Hematopoietic multipotent progenitor cell treated with erythropoietin and hydrocortisone succinate and interleukin-3 and kit ligand, for 4 days (in vitro differentiated cells): ENCODE measurements at places on chromosomes 5 and 9.

DNA sequence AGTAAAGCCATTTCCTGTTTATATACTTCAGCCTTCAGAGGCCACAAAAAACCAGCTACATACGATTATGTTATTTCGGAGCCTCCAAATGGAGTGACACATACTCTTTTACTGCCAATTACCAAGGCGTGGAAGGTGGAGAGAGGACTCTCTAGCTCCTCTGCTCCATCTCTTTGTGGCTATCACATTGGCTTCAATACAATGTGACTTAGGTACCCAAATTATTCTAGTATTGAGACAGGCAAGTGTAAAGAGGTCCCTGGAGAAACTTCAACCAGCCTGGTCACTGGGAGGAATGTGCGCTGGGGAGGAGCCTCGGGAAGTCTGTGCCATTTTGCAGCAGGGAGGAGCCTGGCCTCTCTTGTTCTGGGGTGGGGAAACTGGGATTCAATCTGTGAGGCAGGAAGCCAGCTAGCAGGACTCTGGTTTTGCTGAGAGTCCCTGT, 85.8 kb upstream of the TAS2R1 start:
- DNase-seq = no peak

DNA sequence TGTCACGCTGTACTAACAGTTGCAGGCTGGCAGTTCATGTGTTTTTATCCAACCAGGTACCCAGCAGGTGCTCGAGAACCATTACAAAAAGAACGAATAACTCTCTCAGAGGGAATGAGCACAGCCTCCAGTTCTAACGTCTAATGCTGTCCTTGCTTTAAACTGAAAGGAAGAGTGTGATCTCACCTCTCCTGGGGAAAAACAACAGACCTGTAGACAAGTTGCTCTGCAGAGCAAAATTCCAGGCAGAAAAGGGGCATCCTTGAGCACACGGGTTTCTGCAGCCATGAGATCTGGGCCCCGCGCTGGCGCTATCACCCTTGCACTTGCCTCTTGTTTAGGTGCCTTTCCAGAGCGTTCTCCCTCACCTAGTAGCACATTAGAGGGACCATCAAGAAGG, 92.5 kb upstream of the DNAH5 start:
- DNase-seq = no peak

DNA sequence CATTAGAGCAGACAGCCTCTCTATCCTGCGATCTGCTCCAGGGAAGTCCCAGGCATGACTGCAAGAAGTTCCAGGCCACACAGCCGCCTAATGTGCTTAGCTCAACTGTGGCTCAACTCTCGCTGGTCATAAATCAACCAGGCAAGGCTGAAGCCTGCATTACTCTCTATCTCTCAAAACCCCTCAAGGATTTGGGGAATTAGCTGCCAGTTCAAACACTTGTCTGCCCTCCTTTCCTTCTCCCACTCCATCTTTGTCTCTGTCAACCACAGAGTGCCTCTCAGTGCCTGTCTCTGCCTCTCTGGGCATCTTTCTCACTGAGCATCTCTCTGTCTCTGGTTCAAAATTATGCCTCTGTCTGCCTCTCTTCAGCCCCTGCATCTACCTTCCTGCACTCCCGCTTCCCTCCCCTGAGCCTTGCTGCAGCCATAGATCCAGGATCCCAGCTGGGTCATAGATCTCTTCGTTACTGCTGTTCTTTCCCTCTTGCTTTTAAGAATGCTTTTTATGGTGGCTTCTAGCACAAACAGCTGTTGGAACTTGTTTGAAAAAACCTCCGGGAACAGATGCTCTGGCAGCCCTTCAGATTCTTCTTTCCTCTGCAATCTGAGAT, 27.9 kb upstream of the GALNT10 start:
- no peak for DNase-seq

- no peak for DNase-seq
Measured at GRCh38 chr5:150044329-150044681, 42.0 kb downstream of the CSF1R start.

DNA sequence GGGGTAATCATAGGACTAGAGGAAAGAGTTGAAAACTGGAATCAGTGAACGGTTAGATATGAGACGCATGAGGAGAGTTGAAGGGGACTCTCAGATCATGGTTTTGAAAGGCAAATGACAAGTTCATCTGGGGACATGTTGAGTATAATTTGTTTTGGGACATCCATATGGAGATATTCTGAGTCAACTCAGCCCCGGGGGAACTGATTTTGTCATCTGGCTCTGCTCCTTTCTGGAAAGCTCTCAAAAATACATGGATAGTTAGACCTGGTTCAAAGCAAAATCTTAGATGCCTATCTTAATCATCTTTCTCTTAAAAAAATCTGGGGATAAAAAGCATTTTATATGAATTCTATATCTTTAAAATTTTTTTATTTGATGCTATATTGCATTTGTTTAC, 161.2 kb downstream of the SNX18 start:
- no peak for DNase-seq

GRCh38 chr5:136781464-136781863, 416.1 kb upstream of the TRPC7 start:
- no peak for DNase-seq

DNA sequence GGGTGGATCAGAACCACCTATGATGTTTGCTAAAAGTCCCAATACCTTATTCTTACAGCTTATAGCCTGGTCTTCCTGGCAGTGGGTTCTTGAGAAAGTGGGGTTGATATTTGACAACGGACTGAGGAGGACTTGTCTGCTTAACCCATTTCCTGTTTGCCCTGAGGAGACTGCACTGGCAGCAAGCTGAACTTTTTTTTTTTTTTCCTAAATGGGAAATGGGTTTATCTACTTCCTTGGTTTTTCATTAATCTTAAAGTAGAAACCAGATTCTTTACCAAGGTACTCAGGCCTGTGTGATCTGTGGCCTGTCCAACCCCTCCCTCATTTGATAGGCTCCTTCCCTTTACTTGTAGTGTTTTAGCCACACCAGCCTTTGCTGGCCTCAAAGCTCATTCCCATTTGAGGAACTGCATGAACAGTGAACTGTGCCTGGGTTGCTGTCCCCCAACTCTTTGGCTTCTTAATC, 47.1 kb downstream of the C9orf57 start:
- DNase-seq = peak; percentile 25

DNA sequence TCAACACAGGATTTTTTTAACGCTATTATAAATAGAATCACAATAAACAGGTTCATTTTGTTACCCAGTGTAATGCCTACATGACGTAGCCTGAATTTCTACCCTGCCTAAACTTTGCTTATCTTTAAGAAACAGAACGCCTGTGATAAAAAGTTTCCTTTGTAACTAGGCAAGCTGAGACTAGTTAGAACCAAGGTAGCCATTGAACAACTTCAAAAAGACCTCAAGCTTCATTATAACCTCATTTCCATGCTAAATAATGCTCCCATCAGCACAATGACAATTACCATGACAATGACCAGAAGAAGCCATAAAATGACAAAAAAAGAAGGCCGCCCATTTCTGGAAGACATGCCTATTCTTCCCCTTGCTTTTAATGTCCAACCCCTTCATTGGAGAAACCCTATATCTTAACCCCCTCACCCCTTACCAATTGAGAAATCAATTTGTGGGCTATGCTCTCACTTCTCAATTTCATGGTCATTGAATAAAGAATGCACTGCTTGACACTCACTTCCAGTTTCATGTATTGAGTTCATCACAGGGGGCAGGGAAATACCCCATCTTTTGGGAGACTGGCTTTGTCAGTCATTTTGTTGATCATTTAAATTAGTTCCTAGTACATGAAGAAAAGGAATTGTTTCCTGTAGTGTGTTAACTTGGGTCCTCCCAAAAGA, 276.8 kb downstream of the MCTP1 start:
- peak; percentile 59 for DNase-seq

GRCh38 chr5:128498844-128499455, 39.1 kb downstream of the FBN2 start:
- DNase-seq = peak; percentile 64

DNA sequence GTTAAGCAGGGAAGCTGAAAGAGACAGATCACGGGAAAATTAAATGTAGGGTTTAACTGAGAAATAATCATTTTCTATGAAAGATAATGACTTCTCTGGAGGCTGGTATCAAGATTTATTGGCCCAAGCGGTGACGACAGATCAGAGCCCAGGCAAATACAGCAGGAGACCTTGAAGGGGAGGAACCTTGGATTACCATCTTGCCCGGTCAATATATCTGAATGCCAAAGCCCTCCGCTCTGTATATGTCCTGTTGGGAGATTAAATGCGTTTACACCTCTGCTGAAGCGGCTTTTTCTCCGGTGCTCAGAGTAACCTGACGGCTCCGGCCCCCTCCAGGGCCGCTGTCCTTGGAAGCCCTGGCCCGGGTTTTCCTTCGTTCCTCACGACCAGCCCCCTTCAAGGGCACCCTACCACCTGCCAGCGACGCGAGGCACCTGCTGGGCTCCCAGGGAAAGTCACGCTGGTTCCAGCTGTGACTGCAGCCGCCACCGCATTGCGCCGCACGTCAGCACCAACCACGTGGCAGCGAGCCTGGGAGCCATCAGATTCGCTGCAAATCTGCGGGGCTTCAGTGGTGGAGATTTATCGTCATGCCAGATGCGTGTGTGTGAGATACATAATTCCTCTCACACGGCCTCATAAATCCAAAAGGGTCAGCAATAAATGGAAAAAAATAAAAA, 4.4 kb upstream of the QSOX2 start:
- DNase-seq = no peak

GRCh38 chr5:134432677-134433359, 21.1 kb upstream of the CDKN2AIPNL start:
- no peak for DNase-seq

DNA sequence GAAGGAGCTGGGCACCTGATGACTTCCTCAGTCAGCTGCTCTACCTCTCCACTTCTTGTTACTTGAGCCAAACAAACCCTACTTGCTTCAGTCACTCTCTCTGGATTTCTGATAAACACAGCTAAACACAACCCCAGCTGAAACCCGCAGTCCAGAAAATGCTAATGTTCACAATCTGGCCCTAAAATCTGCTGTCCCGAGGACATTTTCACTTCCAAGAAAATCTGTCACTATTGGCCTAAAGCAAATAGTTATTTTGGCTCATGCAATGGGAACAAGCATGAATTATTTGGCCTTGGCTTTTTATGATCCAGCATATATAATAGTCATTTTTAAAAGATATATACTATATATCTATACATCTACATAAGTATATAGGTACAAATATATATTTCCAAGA, 19.1 kb downstream of the FAM81B start:
- no peak for DNase-seq

DNA sequence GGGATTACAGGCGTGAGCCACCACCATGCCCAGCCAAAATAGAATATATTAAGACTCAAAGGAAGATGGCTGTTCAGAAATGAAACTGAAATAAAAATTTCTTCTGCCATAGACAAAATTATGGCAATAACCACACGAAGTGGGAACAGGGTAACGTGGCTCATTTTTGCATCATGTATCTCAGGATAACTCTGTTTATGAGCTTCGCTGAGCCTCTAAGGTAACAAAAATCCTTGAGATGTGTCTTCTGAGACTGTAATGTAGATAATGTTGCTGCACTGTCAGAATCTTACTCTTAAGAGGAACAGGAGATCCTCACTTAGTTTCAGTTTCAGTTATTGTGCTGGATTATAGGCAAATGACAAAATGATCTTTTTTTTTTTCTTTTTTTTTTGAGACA, 153.8 kb downstream of the GOLPH3 start:
- DNase-seq = peak; percentile 33

DNA sequence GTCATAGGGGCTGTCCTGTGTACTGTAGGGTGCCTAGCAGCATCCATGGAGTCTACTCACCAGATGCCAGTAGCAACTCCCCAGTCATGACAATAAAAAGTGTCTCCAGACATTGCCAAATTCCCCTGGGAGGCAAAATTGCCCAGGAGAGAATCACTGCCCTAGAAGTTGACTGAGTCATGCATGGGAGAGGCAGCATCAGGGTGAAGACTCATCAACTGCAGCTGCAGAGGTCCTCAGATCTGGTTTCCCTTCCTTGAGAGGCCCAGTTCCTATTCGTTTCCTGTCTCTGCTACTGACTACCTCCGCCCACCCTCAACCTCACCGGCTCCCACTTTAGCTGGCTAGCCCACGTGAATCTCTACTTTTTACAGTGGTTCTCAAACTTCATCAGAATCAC, 88.6 kb upstream of the AGXT2 start:
- DNase-seq = no peak

GRCh38 chr5:67774786-67775185, 440.8 kb upstream of the PIK3R1 start:
- DNase-seq = peak; percentile 43

GRCh38 chr5:168409591-168410458, 76.4 kb upstream of the RARS1 start:
- peak; percentile 29 for DNase-seq

DNA sequence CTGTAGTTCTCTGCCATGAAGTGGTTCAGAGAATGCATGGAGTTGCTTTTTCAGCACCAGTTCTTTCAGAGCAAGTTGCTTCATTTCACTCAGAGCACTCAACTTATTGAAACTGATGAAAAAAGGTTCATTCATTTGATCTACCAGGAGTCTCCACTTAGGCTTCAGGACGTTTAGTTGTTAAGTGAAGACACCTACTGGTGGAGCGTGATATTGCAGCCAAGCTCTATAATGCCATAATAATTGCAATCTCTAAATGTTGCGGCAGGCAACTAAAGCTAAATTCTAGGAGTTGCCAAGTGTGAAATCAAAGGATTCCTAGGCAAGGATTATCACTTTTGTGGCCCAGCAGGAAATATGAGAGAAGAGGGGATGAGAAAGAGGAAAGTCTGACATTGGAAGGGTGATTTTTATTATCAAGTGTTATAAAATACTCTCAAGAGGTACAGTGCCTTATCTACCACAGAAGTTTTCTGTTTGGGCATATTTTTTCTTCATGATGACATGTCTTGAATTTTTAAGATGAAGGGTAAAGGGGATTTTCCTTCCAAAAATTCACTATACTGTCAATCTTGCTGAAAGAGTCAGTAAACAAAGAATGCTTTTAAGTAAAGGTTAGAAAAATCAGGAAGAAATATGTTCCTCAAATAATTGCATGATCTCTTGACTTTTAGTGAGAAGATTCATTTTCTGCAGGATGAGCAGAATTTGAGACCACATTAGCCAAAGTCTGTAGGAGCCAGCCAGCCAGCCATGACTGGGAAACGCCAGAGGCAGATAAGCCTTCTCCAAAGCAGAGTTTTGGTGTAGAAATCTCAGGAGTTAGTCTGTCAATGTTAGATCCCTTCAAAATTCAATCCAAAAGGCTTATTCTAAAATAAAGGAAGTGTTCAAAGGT, 83.4 kb downstream of the SH3PXD2B start:
- DNase-seq = peak; percentile 70

DNA sequence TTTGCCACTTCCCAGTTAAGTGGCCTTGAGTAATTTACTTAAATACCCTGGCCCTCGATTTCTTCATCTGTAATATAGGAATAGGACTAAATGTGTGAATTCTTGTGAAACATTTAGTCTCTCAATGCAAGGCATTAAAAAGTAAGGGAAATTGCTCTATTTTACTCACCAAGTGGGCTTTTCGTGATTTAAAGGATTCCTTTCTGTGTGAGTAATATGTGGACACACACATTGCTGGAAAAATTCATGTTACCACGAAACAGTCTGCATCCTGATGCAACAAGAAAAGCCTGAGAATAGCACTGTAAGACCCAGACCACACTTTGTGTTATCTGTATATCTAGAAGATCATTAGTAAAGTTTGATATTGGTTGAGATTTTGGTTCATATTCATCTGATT, 1243.0 kb upstream of the CDH9 start:
- DNase-seq = no peak
